ENCODE measurements at places on chromosomes 5 and 9. TPM values are rescaled to one million over a fixed set of nuclear protein-coding genes. Genes with fewer than 3 reads are reported as not detected.

DNA sequence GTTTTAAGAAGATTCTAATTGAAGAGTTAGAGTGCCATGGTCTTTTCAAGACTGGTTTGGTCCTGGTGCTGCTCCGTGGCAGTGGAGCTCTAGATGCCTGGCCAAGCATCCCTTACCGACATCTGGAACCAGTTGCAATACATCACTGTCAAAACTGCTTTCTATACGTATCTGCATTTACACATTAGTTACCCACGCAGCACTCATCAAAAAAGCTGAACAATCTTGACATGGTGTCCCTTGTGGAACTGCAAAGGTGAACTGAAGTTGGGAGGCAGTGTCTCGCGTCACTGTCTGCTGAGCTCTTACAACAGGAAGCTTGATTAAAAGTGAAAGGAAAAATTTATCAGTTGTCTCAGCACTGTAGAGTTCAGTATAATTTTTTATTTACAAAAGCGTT is 82.6 kb downstream of the PBX3 start:
- peak; percentile 48 for DNase-seq

GRCh38 chr9:86500667-86501435 is 146.6 kb upstream of the TUT7 start:
- DNase-seq: no peak

ADAMTS2 gene
- total RNA-seq: 0.42 TPM

PCDHGB2 gene
- 0.51 TPM for total RNA-seq

- no peak for DNase-seq
Measured at GRCh38 chr9:37960631-37961030, 56.7 kb upstream of the SLC25A51 start.

GABRA6 gene
- total RNA-seq: not detected

DNA sequence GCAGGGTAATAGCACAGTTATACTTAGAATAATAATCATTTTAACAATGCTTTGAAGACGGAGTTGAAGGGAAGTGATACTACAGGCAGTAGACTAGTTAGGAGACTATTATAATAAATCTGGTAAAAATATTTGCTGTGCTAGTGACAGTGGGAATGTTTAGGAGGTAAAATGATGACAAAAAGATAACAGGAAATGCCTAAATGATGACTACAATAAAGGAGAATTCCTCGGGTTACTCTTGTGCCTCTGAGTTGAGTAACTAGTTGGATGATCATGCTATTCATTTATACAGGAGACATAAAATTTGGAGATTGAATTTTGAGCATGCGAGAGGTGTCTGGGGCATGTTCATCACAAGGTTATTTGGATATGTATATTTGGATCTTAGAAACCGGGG is 32.2 kb upstream of the PAM start:
- no peak for DNase-seq

GRCh38 chr9:72440992-72441847 is 76.2 kb upstream of the ZFAND5 start:
- peak; percentile 59 for DNase-seq

DNA sequence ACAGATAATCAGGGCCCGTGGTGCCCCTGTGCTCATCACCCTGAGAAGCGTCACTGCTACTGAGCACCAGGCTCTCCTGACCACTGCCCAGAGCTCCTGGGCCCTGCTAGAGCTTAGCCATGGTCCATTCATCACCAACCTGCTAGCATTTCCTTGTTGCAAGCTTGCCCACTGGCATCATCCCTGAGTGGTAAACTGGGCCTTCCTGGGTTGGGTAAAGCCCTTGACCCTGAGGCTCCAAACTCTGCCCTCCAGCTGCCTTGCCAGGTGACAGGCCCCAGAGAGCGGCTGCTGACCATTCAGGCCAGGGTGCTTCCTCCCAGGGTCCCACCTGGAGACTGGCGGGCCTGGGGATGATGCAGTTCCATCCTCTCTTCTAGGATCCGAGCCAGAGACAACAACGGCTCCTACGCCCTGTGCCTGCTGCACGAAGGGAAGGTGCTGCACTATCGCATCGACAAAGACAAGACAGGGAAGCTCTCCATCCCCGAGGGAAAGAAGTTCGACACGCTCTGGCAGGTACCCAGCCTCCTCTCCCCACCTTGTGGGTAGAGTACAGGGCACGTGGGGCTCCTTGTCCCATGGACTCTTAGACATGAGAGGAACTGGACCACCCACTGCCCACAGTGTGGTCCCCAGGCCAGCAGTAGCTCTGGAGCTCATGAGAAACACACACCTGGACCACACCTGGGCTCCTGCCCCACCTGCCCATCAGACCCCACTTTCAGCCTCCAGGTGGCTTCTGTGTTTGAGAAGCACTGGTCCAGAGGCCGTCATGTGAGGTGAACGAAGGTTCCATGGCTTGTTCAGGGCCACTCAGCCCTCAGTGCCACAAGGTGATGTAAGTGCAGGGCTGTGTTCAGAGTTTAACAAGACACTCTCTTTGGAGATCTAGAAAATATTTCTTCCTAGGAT is 60.5 kb downstream of the SYK start:
- no peak for DNase-seq

- DNase-seq: no peak
Measured at GRCh38 chr5:51974834-51975233, 591.6 kb downstream of the ISL1 start.

DNA sequence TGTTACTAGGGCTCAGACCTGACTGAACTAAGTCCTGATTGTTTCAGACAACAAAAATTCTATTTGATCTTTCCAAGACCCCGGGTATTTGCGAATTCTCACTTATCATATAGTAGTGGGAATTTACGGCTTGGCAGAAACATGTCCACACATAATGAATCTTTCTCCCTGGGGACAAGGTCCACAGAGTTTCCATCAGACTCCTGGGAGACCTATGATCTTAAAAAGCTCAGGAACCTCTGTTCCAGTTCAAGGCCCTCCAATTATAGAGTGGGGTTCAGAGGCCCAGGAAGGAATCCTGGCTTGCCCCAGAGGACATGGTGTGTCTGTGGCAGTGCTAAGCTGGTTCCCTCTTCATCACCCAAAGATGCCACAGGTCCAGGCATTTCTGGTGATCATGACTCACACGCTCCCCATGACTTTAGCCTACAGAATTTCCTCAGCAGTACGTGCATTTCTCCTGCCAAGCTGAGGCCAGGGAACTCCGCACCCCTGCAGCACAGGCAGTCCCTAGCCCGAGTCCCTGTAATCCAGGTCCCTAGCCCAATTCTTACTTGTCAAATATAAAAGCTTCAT is 12.6 kb downstream of the RAPGEF1 start:
- peak; percentile 77 for DNase-seq

DNA sequence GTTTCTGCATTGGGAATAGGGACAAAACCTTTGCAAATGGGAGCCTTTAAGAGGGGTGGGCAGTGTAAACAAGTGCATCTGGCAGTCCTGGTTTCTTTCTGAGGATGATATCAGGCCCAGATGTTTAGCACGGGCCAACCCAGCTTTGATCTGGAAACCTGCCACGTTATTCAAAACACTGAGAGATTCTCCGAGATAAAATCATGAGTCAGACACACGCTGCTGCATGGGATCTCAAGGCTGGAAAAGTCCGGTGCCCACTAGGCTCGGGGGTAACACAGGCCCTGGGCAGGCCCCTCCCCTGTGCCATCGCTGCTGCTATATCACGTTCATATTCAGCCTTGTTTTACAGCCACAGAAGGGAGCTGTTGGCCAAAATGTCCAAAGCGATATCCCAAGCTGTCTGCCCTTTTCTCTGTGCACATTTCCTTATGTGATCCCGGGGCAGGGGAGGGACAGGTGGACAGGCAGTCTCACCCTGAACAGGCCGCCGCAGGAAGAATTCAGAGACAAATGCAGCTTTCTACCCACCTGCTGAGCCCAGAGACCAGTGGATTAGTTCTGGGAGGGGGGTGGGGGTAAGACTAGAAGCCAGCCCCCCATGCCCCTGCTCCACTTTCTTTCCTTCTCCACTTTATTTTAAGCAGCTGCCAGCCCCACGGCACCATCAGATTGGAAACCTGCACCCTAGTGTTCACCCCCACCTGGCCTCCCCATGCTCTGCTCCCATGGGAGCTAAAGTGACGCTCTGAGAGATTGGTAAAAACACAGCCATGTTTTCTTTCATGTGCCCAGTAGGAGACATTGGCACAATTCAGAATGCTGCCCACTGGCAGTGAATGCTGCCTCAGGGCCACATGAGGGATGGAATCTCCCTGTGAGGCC is 63.1 kb downstream of the TMOD1 start:
- DNase-seq: peak; percentile 84

- no peak for DNase-seq
Measured at GRCh38 chr5:52859628-52860027, 71.9 kb downstream of the ITGA1 start.

GRCh38 chr5:127770272-127770671 is 67.1 kb downstream of the CCDC192 start:
- DNase-seq: no peak

DNA sequence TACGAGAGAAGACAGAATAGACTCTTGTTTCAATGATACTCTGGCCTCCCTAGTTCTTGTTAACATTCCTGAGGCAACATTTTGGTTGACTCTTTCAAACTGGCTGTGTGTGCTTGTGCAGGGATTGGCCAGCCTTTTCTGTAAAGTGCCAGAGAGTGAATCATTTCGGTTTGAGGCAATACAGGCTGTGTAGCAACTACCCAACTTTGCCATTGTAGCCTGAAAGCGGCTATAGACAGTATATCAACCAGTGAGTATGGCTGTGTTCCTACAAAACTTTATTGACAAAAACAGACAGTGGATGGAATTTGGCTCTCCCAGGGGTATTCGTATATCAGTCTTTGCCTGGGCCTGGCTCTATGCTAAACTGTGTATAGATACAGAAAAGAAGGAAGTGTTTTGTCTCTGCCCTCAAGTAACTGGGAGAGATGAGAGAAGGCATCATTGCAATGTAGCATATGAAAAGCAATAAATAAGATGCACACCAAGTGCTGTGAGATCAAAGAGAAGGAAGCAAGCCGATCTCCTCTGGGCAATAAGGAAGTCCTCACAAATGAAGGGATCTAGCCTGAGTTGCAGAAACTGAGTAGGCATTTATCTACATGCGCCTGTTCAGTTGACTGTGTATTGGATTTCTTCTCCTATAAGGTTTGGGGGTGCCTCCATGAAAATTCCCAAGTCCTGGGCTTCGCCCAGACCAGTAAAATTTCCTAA is 568.0 kb upstream of the KLF4 start:
- DNase-seq: peak; percentile 47

DNA sequence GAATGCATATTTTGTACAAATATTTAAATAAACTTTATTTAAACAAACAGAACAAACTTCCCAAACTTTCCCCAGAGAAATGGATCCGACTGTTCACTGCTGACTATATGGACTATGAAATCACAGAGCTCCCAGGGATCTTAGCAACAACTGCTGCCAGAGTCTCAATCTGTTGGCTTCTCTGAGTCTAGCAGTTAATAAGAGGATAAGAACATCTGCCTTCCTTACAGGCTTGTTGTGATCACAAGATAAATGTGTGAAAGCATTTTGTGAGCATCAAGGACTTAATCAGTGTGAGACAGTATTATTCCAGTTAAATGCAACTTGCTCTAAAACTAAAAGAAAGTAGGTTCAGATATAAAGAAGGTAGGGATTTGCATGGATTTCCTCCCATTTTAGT is 31.4 kb upstream of the MYOT start:
- DNase-seq: no peak
